ENCODE measurements at places on chromosomes 1 and 21.

- DNase-seq = peak; percentile 20
Observed at GRCh38 chr21:34072145-34073031, 990 bp upstream of the MRPS6 start.

DNA sequence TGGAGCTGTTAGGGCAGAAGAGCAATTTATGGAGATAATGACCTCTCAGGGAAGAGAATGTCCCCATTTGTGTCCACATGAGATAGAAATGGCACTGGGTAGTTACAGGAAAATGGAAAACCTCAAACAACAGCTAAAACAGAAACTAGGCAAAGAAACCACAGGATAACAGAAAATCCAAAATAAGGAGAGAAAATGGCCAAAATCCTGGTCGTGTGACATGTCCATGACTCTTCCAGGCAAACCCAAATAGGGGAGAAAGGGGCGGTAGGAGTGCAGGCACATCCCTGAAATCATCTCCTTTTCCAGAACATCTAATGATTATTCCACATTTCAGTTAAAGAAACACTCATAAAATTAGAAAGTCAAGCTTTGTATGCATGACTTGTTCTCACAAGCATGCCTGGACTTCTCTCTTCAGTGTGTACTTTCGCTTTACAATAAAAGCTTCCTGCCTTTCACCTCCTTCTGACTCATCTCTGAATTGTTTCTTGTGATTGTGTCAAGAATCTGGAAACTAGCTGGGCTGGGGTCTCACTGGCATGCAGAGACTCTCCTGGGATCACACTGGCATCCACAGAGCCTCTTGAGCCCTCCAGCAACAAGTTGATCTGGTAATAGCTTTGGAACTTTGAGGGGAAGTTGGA, 171.4 kb upstream of the ZP4 start:
- no peak for DNase-seq

DNA sequence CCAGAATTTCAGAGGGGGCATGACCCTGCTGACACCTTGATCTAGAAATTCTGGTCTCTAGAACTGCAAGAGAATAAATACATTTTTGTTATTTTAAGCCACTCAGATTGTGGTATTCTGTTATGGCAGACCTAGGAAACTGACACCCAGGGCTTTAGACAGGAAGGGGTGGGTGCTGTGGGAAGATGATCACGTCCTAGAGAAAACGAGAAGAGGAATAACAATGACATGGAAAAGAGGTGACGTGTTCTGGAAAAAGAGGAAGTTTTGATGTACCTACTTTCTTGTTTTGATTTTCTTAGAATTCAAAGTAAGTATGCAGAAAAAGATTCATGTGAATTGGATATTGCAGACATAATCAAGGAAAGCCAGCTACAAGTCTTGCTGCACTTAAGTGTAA, 232.9 kb upstream of the RUNX1 start:
- DNase-seq = no peak

- no peak for DNase-seq
Observed at GRCh38 chr21:44316277-44316900, 16.5 kb downstream of the PFKL start.

DNA sequence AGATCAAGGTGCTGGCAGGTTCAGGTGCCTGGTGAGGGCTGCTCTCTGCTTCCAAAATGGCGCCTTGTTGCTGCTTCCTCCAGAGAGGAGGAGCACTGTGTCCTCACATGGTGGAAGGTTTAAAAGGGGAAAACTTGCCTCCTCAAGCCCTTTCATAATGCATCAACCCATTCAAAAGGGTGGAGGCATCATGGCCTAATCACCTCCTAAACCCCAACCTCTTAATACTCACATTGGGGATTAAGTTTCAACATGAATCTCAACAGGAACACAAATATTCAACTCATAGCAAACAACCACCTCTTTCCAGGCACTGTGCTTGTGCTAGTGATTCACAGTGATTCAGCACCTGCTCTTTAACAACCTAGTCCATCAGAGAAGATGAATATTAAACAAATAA, 4.2 kb downstream of the S100A12 start:
- no peak for DNase-seq

GRCh38 chr21:44304011-44304616, 4.3 kb downstream of the PFKL start:
- DNase-seq = peak; percentile 70

- no peak for DNase-seq
Observed at GRCh38 chr21:28518630-28519029, 474.0 kb downstream of the LTN1 start.

DNA sequence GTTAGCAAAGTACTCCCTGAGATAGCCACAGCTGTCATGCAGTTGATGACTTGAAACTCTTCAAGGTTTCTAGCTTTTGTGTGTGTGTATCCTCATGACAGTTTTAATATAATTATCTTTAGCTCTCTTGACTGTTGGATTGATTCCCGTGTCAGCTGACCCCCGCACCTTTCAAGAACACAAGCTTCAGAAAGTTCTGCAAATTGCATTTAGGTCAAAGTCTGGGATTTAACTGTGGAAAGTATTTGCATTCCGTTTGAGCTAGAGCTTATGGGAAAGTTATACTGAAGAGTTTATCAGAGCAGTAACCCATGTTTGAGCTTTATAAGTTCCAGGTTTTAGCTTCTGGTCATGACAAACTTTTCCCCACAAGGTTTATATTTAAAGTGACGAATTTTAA, 380.1 kb upstream of the CHRM3 start:
- DNase-seq = no peak

GRCh38 chr1:32798191-32798590, 19.0 kb downstream of the YARS1 start:
- DNase-seq = no peak

- DNase-seq = no peak
Observed at GRCh38 chr1:155485945-155486344, 76.7 kb downstream of the ASH1L start.

DNA sequence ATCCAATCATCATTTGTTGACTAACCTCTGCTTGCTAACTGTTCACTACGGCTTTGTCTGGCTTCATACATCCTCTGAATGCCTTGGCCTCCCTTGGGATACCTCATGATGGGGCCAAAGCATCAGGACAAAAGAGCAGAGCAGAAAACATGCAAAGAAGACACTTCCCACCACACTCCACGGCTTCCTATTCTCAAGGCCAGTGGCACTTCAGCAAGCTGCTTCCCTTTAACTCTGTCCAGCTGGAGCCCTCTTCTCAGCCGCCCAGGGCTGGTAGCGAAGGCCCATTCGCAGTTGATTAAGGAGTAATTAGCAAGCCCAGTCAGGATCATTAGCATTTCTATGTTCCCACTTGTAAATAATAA, 224.3 kb upstream of the FGGY start:
- no peak for DNase-seq

- peak; percentile 88 for DNase-seq
Observed at GRCh38 chr1:179586107-179586823, 5.4 kb upstream of the TDRD5 start.

DNA sequence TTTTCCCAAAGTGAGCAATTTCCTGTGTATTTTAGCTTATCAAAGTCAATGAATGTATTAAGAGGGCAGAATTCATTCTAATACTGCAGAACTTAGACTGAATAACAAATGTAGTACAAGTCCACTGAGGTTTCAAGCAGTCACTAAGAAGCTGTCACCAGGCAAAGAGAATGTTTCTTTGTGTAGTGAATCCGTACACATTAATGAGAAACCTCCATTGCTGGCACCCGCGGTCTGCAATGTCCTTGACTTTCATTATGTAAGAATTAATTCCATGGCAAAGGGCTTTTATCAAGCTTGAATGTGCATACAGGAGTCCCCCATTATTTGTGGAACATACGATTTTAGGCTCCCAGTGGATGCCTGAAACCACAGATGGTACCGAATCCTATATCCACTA, 719.5 kb upstream of the TMPRSS15 start:
- DNase-seq = peak; percentile 1

DNA sequence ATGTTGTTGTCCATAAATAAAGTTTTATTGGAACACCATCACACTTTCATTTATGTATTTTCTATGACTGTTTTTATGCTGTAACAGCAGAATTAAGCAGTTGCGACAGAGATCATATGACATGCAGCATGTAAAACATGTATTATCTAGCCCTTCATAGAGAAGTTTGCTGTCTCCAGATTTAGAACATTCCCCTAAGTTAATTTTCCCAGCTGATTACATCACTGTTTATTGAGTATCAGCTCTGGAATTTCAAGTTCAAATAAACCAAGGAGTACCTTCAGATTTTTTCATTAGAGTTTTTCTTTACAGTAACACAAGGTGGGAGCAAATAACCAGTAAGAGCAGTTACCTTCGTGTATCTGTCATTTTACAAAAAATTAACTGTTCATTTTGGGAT, 792.8 kb downstream of the USP25 start:
- DNase-seq = no peak

DNA sequence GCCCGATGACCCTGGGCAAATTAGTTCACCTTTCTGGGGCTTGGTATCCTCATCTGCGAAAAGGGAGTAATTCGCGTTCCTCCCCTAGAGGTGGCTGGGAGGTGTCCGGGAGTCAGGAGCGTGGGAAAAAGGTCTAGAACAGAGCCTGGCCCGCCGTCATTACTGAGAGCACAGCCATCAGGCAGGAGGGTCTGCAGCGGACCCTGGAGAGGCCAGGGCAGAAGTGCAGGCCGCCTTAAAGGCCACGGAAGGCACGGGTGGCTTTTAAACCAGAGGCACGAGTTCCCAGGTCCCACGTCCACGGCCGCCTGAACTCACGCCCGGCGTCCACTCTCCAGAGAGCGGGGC, 850 bp downstream of the PANK4 start:
- no peak for DNase-seq

GRCh38 chr21:45545236-45545570, 3.0 kb upstream of the SLC19A1 start:
- DNase-seq = no peak

DNA sequence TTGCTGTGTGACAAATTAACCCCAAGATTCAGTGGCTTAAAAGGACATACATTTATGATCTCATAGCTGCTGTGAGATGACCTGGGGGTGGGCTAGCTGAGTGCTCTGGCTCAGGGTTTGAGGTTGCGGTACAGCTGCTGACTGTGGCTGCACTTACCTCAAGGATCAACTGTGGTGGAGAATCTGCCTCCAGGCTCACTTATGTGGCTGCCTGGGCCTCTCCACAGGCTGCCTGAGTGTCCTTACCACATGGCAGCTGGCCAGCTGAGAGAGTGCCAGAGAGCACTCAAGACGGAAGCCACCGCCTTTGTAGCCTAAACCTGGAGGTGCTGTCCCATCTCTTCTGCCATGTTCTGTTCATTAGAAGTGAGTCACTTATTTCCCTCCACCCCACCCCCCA, 5.7 kb downstream of the LRRC71 start:
- no peak for DNase-seq

DNA sequence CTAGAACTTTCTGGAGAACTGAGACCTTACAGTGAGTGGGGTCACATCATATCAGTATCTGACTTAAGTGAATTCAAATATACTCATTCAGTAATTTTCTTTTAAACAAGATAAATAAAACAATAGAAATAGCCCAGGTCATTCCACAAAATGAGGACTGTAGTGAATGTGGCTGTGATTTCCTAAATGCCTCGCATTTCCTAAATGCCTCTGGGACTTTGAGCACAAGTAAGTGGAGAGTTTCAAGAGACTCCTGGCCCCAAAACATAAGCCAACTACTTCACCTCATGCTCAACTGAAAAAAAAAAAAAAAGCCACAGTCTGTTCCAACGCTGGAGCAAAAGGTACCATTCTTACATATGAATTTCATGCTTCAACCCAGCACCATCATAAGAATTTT, 81.5 kb downstream of the ZNF281 start:
- no peak for DNase-seq

GRCh38 chr1:200039849-200040474, 12.5 kb downstream of the NR5A2 start:
- DNase-seq = peak; percentile 66

DNA sequence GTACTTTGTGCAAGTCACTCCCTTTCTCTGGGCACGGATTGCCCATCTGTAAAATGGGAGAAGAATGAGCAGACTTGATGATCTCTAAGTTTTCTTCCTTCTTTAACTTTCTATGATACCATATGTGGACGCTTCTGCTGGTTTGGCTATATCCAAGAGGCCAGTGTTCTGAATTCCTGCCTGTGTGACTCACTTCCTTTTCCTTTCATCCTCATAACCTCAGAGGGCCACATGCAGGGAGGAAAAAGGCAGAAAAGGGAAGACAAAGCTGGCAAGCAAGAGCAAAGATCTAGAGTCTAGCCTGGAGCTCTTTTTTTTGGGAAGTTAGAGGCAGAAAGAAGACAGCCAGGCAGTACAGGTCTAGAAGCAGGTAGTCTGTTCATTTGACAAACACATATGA, 151.2 kb downstream of the OMA1 start:
- no peak for DNase-seq

DNA sequence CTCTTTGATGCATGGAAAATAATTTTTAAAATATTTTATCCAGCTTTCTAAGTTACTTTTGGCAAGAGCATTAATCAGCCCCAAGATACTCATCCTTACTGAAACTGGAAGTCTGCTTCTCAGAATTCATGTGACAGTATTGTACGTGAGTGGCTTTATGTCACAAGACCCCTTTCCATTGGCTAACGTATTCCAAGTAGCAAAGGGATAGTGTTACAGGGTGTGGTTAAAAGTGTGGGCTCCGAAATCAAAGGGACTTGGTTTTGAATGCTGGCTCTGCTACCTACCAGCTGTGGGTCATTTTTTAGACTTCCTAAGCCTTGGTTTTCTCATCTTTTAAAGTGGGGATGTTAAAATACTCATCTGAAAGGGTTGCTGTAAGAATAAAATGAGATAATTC, 91.7 kb downstream of the RHOU start:
- DNase-seq = no peak

GRCh38 chr1:174114788-174115448, 44.4 kb upstream of the RABGAP1L start:
- peak; percentile 41 for DNase-seq

GRCh38 chr1:152137215-152137614, 21.8 kb downstream of the RPTN start:
- DNase-seq = no peak

DNA sequence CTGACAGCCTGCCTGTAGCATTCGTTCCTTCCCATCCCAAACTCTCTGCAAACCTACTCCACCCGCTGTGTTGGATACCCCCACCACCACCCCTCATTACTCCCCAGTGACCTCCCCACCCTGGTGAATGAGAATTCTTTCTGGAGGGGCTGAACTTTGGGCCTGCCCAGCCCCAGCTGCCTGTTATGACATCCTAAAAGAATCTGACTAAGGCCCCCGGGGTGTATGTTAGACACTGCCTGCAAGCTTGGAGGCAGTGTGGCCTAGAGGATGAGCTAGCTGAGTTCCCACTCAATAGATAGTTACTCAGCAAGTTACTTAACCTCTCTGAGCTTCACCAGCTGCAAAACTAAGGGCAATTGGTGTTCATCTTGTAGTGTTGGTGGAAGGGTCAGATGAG, 110.2 kb upstream of the FGGY start:
- no peak for DNase-seq

DNA sequence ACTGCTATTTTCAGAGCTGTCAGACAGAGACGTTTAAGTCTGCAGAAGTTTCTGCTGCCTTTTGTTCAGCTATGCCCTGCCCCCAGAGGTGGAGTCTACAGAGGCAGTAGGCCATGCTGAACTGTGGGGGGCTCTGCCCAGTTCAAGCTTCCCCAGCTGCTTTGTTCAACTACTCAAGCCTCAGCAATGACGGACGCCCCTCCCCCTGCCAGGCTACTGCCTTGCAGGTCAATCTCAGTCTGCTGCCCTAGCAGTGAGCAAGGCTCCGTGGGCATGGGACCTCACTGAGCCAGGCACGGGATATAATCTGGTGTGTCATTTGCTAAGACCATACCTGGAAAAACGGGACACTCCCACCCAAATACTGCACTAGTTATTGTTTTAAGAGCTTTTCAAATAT, 219.7 kb downstream of the BRINP3 start:
- DNase-seq = no peak

GRCh38 chr1:5481889-5482288, 510.3 kb downstream of the NPHP4 start:
- DNase-seq = peak; percentile 77

GRCh38 chr1:107963601-107964335, 1.2 kb downstream of the VAV3 start:
- peak; percentile 62 for DNase-seq
